Forelimb muscle (tissue), 1 donor: ENCODE measurements at places on chromosomes 5 and 9.

DNA sequence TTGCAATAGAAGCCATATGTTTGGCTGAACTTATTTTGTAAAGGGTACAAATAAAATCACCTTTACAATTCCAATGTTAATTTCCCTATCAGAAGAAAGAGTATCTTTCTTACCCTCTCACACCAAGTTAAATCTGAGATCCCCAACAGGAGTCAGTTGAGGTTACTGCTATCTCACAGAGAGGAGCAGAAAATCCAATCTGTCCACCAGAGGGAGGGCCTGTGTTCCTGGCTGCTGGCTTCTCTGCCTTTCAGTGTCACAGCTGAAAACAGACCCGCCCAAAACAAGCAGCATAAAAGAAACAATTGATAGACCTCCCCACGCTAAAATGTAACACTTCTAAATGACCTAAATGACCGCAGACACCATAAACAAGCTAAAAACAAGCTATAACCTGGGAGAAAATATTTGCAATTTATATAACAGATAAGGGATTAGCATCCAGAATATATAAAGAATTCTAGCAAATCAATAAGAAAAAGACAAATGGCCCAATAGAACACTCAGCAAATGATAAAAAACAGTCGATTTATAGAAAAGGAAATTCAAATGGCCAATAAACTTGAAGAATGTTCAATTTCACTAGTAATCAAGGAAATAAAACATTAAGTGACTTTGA lies 24.5 kb upstream of the MVB12B start:
- DNase-seq, result peak; percentile 41

GRCh38 chr9:89661391-89661949 lies 56.7 kb downstream of the GADD45G start:
- DNase-seq, result no peak

- no peak for DNase-seq
These were observed 64.9 kb downstream of the SEMA4D start for GRCh38 chr9:89432986-89433530.

GRCh38 chr5:3010301-3010952 lies 258.9 kb upstream of the IRX2 start:
- no peak for DNase-seq

- DNase-seq, result no peak
These were observed 163.2 kb downstream of the ARRDC3 start for GRCh38 chr5:91219803-91220371.

- DNase-seq, result no peak
These were observed 2.1 kb downstream of the CHSY3 start for GRCh38 chr5:129906177-129906887.
